ENCODE measurements at places on chromosomes 4 and X.

DNA sequence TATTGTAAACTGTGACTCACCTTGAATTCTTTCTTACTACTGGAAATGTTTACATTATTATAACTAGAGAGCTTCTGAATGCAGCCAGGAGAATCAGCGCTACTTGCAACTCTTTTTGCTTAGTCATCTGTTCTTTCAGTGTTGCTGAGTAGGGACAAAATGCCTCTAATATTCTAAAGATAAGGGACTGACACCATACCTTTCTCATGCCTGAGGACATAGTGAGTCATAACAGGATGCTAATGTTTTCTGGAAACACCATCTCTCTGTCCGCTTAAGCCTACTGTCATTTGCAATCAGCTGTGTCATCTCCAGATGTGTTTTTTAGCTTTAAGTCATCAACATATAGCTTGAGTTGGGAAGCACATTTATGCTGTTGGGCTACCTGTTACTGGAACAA, 108.3 kb downstream of the QRFPR start:
- DNase-seq = no peak

DNA sequence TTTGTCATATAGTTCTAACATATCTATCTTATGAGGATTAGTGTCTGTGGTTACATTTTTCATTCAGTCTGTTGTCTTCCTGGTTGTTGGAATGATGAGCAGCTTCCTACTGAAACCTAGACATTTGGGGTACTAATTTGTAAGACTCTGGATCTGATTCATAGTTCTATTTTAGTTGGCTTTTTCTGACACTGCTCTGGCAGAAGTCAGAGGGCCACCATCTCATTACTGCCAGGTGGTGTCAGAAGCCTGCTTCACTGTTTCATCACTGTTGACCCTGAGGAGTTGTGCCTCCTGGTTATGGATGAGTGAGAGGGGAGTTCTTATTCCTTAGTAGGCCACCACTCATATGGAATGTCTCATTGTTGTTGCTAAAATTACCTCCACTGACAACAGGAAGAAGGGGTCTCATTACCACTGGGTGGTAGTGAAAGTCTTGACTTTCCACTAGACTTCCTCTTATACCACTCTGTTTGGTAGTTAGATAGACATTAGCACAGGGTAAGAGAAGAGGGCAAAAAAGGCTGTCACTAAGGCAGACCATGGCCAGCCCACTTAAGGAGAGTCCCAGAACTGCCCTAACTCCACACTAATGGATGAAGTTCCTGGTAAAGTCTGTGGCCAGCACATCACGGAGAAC, 395.2 kb downstream of the SPOCK3 start:
- DNase-seq = no peak

- no peak for DNase-seq
Observed at GRCh38 chr4:108622022-108622421, 1.6 kb downstream of the RPL34 start.

GRCh38 chr4:155974476-155974749, 20.7 kb upstream of the CTSO start:
- no peak for DNase-seq

- DNase-seq = no peak
Observed at GRCh38 chr4:108533876-108534275, 86.5 kb upstream of the RPL34 start.

- DNase-seq = peak; percentile 60
Observed at GRCh38 chrX:153598541-153599191, at the start of gene CCNQ. Gene CCNQ (minus strand): TSS chrX:153599139. CDS start chrX:153599073, 66 bp downstream.

- DNase-seq = peak; percentile 91
Observed at GRCh38 chr4:973431-974397, at the start of gene DGKQ. Gene DGKQ (minus strand): TSS chr4:973569. CDS start chr4:973482, 87 bp downstream.

DNA sequence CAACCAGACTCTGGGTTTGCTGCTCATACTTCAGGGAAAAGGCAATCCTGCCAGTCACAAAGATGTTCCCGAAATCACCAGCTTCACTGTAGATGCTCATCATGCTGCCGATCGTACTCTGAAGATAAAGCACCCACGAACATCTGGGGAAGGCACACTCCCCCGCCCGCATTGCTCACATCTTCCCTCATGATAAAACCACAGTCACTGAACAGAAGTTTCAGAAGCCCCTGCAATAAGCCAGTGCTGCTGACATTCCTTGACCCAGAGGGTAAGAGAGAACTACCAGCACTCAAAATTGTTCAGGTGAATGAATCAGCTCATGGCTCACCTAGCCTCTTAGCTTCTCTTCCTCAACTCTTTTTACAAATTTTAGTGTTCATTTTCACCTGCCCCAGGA, 43.1 kb downstream of the SRPX2 start:
- DNase-seq = no peak

DNA sequence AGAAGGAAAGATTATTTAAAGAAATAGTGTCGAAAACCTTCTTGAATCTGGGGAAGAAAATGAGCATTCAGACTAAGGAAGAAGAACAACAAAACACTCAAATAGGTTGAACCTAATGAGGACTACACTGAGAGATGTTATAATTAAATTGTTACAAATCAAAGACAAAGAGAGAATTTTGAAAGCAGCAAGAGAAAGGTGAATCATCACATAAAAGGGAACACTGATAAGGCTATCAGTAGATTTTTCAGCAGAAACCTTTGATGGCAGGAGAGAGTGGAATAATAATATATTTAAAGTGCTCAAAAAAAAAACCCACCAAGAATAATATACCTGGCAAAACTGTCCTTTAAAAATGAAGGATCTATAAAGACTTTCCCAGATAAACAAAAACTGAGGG, 114.9 kb downstream of the AREG start:
- DNase-seq = no peak

DNA sequence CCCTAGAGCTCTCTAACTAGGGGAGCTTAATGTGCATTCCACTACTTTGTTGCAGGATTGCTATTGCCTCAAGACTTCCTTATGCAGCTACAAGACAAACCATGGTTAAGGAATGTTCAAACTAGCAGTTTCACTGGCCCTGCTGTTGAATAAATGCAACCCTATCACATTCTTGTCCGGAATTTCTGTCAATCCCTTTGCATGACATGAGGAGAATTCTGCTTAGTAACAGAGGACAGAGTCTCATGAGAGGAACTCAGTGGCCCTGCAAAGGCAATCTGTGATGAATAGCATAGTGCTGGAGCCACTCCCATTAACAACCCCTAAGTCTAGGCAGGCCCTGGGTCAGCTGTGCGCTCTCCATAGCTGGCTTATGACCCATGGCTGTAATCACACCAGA, 30.7 kb upstream of the SGMS2 start:
- peak; percentile 9 for DNase-seq

DNA sequence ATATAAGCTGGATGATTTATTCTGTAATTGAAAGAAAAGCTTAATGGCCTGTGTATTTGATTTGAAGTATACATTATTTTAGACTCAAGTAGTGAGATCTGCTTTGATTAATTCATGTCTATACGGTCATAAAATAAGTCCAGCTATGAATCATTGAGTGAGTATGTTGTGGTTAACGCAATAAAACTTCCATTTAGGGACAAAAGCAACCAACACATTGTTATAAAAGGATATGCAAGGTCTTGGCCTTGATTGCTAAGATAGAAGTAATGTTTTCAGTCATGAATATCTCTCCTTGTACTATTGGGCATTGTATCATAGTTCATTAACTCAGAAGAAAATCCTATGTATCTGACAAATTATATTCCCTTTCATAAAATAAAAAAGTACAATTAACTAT, 162.1 kb downstream of the EPHA5 start:
- DNase-seq = no peak

DNA sequence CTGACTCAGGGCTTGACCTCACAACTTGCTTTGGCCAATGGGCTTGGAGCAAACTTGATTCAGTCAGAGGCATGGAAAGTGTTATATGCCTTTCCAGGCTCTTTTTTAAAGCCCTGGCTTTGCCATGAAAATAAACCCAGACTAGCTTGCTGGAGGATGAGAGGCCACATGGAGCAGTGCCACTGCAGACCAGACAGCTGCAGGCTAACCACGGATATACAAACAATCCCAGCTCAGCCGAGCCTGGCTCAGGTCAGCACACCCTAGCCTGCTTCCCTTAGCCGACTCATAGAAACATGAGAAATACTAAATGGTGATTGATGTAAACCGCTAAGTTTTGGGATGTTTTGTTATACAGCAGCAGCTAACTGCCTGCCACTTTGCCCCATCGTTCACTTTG, 345.1 kb downstream of the ARHGAP10 start:
- DNase-seq = no peak

GRCh38 chr4:144799486-144799885, 153.5 kb downstream of the HHIP start:
- DNase-seq = no peak

GRCh38 chr4:27574743-27575142, 714.1 kb downstream of the STIM2 start:
- no peak for DNase-seq

GRCh38 chrX:121151293-121151692, 103.9 kb downstream of the GLUD2 start:
- DNase-seq = no peak

GRCh38 chr4:127604949-127605709, 27.6 kb upstream of the INTU start:
- peak; percentile 58 for DNase-seq

GRCh38 chr4:145316897-145317574, 136.6 kb upstream of the OTUD4 start:
- no peak for DNase-seq

DNA sequence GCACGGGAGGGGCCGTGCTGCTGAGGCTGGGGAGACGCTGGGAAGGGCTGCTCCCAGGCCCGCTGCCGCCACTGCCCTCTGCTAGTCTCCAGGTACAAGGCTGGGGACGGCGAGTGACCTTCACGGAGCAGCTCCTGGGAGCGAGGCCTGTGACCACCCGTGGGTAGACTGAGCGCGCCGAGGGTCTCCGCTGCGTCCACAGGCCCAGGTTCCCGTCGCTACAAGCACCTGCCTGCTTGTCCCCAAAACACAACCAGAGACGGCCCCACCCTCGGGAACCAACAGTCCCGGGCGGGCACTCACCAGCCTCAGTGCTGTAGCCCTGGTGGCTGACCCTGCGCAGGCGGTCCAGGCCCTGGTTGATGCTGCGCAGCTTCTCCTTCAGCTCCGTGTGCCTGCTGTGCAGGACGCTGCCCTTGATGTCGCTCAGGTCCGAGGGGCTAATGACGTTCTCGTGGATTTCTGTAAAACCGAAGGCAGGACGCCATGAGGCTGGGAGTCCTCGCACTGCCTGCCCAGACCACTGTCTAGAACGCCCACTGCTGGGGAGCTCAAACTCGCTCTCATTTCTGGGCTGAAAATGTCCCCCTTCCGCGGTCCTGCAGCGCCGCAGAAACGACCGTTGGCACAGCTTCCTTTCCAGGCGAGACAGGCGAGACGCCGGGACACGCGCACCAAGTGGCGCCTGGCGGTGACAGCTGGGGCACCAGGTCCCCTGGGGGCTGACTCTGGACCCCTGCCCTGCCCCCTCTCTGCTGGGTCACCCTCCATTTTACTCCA, 14.3 kb downstream of the LRPAP1 start:
- no peak for DNase-seq

DNA sequence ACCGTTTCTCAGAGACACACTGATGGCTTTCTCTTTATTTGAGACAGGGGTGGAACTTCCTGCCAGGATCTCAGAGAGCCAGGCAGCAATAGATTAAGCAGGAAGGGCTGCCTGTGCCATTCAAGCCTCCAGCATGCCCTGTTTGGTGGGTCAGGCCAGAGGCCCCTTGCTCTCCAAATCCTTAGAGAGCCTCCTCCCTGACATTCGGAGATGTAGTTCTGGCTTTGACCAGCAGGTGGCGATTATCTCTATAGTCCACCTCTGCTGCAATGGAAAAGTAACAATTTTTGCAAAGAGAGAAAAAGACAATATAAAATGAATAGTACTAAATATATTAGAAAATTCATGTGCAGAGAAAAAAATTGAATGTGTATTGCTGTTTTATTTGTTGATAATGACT, 93.9 kb downstream of the NXF2B start:
- DNase-seq = peak; percentile 63

DNA sequence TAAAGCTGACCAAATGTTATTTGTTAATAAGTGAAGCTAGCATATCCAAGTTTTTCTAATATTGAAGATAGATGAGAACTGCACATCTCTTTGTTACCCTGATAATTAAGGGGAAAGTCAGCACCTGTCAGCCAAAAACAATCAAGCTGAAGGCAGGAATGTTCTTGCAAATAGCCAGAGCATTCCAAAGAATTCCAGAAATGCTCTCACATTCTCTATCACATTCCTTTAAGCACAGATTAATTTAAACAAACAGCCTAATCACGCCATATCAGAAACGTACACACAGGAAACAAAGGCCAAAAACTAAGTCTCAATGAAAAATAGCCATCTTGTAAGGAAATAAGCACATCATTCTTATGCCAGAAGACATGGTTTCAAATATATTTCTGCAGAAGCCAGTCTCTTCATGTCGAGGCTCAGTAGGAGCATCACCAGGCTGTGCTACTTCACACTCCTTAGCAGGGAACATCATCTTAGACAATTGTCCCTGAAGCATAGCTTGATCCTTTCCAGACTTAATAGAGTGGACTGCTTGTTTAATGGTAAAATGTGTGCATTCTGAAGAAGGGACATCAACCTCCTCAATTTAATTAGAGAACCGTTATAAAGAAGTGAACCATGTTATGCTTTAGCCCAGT, 252.9 kb upstream of the TTC29 start:
- peak; percentile 58 for DNase-seq

DNA sequence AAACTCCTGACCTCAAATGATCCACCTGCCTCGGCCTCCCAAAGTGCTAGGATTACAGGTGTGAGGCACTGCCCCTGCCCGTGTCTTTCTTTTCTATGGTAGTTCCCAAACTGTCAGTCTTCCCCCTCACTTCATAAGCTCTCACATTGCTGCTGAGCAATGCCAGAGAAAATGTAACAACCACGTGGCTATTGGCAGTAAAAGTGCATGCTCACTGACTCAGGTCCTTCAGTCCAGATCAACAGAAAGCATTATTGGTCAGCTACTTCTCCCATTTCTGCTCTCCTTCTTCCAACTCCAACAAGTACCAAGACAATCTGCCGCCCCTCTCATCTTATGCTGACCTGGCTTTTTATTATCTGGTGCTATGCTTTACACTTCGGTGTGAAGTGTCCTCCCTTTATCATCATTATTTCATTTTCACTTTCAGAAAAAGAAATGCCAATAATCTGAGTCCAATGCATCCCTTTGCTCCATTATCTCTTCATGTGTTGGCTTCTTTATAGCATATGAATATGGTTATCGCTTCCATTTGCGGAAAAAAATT, 133.8 kb upstream of the UGT8 start:
- DNase-seq = no peak

GRCh38 chr4:36081185-36081584, 163.1 kb downstream of the ARAP2 start:
- no peak for DNase-seq

- DNase-seq = no peak
Observed at GRCh38 chr4:42541647-42542046, 115.3 kb downstream of the ATP8A1 start.

DNA sequence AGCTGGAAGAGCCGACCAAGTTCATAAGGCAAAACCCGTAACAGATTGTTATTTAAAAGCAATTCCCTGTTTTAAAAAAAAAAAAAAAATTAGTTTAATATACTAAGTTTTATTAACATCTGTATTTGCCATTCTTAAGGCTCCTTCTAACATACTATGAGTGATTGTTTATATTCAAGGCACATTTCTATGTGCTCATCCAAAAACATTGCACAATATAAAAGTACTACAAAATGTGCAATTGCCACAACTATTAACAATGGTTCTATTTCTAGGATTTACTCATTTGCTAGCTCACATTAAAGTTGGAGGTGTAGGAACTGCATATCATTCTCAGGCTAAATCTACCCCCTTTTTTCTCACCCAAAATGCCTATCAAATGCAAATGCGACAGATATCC, 46.1 kb downstream of the CNOT6L start:
- DNase-seq = no peak

- DNase-seq = no peak
Observed at GRCh38 chrX:10525381-10526120, 94.8 kb downstream of the MID1 start.

- DNase-seq = no peak
Observed at GRCh38 chrX:37047776-37048175, 39.6 kb downstream of the FAM47C start.
